Aorta (tissue), 5 donors: ENCODE measurements at places on chromosomes 2 and 18.
A peak's percentile ranks its signal among the peaks of the same experiment; 100 is the strongest.

DNA sequence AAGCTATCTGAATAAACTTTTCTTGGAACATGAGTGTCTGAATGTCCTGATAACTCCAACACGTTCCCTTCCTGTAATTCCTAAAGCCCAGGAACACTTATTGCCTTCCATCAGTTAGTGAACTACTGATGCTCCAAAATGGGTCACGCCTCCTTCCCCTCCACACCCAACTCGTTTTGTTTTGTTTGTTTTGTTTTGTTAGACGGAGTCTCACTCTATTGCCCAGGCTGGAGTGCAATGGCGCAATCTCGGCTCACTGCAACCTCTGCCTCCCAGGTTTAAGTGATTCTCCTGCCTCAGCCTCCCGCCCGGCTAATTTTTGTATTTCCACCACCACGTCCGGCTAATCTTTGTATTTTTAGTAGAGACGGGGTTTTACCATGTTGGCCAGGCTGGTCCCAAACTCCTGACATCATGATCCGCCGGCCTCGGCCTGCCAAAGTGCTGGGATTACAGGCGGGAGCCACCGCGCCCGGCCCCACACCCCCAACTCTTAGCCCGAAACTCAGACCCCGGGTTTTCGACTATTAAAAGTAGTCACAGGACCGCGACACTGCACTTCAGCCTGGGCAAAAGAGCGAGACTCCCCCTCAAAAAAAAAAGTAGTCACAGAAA lies 774 bp downstream of the IER3IP1 start:
- no peak for DNase-seq

- peak; percentile 42 for DNase-seq
Observed at GRCh38 chr2:1625281-1626001, 118.9 kb downstream of the PXDN start.

DNA sequence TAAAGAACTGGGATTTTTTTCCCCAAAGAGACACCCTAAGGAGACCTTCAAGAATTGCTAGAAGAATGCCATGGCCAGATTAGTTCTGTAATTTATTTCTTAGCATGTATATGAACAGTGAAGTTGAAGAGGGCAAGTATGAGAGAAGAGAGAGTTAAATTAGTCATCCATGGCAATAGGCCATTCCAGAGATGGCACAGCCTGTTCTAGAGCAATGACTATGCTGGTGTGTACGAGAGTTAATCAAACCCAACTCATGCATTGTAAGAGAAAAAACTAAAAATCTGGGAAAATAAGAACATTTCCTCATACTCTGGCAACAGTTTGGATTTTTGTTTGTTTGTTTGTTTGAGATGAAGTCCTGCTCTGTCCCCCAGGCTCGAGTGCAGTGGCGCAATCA lies 112.1 kb upstream of the PIK3C3 start:
- no peak for DNase-seq

GRCh38 chr18:55031576-55031975 lies 72.3 kb upstream of the CCDC68 start:
- DNase-seq, result no peak

GRCh38 chr2:59297816-59298215 lies 1056.7 kb upstream of the FANCL start:
- DNase-seq, result no peak

- DNase-seq, result no peak
Observed at GRCh38 chr2:152564754-152565551, 152.3 kb downstream of the PRPF40A start.

DNA sequence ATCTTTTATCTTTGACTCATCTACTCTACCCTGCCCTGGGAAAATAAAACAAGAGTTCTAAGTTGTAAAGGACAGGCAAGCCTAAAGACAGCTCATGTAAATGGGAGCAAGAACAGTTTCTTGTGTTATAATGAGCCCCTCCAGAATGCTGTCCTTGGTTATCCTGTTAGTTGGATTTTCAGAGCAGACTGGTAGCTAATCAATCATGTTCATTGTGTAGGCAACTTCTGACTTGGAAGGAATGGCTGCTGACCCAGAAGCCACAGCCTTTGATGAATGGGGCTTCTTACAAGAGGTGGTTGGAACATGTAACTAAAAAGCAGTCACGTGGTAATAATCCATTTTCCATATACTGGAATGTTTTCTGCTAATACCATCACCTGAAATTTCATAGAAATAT lies 254.2 kb downstream of the AGPS start:
- no peak for DNase-seq
